Gastroesophageal sphincter (tissue), 4 donors: ENCODE measurements at places on chromosomes 13 and 19. TPM values are rescaled to one million over a fixed set of nuclear protein-coding genes. Genes with fewer than 3 reads are reported as not detected.

DNA sequence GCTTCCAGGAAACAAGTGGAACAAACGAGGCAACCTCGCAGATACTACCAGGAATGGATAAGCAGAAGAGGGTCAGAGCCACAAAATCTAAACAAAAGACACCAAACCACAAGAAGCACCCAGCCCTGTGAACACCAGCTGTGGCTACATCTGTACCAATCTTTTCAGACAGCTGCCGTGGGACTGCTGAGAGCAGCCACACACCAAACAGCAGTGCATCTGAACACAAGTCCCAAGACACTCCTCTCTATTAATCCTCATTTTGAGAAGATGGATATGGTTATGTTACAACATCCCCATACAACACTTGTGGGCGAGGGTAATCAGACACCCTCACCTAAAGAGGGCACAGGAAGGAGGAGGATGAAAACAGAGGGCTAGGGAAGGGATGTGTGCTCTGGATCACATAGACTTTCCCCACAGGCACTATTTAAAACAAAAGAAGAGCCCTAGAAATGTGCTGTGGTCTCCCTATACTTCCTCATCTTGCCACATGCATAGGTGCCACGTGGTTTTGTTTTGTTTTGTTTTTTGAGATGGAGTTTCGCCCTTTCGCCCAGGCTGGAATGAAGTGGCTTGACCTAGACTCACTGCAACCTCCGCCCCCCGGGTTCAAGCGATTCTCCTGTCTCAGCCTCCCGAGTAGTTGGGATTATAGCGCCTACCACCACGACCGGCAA is 41.6 kb upstream of the ZNF14 start:
- no peaks in the 10 kb centered on the region for H3K36me3 ChIP-seq
- no peak for ATAC-seq
- no peak overlapping the region for H3K27ac ChIP-seq
- H3K4me3 ChIP-seq: no peak overlapping the region
- H3K27me3 ChIP-seq: no peaks in the 10 kb centered on the region

GRCh38 chr13:29315847-29316246 is 279.6 kb downstream of the SLC7A1 start:
- ATAC-seq: no peak
- H3K4me3 ChIP-seq: no peak overlapping the region

GRCh38 chr19:45592366-45592765 is 7.8 kb upstream of the OPA3 start:
- no peaks in the 10 kb centered on the region for H3K36me3 ChIP-seq
- H3K27me3 ChIP-seq: peaks cover 84% of the 10 kb centered on the region
- no peak overlapping the region for H3K4me3 ChIP-seq
- H3K4me1 ChIP-seq: no peaks in the 10 kb centered on the region

The TUBA3C gene
- not detected for total RNA-seq

The HIF3A gene
- total RNA-seq: 383 TPM
